Brain (organoid and tissue), 16 donors: ENCODE measurements at places on chromosomes 13 and 19. TPM values are rescaled to one million over a fixed set of nuclear protein-coding genes. Genes with fewer than 3 reads are reported as not detected.

The B3GNT3 gene
- not detected for polyA plus RNA-seq

The GPR18 gene
- polyA plus RNA-seq: not detected

The FCAR gene
- not detected for polyA plus RNA-seq

The CLIP3 gene
- polyA plus RNA-seq: 319 TPM

The LYPD3 gene
- 3.2 TPM for polyA plus RNA-seq

GRCh38 chr19:19595171-19595701 lies 23.3 kb downstream of the PBX4 start:
- no peak for DNase-seq

- DNase-seq: no peak
These were observed 16.2 kb downstream of the AKAP8L start for GRCh38 chr19:15402411-15403150.

- no peak for DNase-seq
These were observed 12.1 kb downstream of the FZR1 start for GRCh38 chr19:3518255-3518654.

- no peak for DNase-seq
These were observed 17.1 kb downstream of the ACTL9 start for GRCh38 chr19:8681345-8682029.

- no peak for DNase-seq
These were observed 135.4 kb upstream of the GPR12 start for GRCh38 chr13:26895808-26896466.

DNA sequence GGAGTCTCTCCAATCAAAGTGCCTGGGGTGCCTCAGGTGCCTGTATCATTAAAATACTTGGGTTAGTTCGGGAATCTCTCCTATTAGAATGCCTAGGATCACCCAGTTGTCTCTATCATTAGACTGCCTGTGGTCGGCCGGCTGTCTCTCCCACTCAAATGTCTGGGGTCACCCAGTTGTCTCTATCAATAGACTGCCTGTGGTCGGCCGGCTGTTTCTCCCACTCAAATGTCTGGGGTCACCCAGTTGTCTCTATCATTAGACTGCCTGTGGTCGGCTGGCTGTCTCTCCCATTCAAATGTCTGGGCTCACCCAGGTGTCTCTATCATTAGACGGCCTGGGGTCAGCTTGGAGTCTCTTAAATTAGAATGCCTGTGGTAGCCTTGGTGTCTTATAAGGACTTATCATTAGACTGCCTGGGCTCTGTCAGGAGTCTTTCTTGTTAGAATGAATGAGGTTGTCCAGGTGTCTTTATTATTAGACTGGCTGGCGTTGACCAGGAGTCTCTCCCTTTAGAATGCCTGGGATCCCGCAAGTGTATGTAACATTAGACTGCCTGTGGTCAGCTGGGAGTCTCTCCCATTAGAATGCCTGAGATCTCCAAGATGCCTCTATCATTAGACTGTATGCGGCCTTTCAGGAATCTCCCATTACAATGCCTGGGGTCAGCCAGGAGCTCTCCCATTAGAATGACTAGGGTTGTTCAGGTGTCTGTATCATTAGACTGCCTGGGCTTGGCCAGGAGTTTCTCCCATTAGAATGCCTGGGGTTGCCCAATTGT lies 1555.5 kb downstream of the UQCRFS1 start:
- DNase-seq: no peak

GRCh38 chr19:14686411-14686810 lies 3.4 kb upstream of the ZNF333 start:
- no peak for DNase-seq

DNA sequence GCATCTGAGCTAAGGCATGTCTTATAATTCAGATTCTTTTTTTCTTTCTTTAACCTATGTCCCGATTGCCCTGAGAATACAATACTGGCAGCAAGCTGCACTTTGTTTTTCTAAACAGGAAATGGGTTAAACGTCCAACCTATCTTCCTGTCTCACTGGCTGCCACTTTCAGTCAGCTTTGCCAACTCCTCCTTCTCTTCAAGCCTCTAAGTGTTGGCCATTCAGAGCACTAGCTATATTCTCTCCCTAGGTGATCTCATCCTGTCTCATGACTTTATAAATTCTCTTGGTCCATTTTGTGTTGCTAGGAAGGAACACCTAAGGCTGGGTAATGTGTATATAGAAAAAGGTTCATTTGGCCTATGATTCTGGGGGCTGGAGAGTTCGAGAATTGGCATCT lies 109.5 kb upstream of the TSC22D1 start:
- no peak for DNase-seq

GRCh38 chr13:48891586-48891985 lies 84.1 kb upstream of the FNDC3A start:
- no peak for DNase-seq

DNA sequence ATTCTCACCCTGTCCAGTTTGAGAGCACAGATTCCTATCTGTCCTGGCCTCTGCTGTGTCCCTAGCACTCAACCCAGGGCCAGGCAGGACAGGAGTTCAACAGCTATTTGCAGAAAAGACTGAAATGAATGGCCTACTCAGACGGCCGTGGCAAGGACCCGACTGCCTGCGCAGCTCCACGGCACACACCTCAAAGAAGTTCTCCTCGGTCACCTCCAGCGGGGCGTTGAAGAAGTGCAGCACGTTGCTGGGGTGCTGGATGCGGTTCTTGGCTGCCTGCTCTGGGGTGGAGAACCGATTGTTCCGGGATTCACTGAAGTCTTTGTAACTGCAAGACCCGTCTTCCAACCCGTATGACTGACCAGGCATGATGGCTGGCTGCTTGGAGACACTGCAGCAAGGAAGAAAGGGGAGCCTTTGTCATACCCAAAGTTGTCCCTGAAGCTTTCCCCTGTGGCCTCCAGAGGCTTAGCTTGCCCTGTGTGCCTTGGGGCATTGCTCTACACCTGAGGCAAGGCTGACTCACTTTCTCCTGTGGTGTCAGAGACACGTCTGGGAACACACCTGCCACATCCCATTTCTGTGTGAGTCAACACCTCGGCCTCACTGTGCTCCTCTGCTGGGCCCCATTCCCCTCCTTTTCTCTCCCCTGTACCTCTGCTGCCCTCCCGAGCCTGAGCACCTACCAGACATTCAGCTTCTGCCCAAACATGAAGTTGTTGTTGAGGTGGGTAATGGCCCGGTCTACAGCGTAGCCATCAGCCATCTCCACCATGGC lies 6.8 kb upstream of the ECH1 start:
- no peak for DNase-seq

DNA sequence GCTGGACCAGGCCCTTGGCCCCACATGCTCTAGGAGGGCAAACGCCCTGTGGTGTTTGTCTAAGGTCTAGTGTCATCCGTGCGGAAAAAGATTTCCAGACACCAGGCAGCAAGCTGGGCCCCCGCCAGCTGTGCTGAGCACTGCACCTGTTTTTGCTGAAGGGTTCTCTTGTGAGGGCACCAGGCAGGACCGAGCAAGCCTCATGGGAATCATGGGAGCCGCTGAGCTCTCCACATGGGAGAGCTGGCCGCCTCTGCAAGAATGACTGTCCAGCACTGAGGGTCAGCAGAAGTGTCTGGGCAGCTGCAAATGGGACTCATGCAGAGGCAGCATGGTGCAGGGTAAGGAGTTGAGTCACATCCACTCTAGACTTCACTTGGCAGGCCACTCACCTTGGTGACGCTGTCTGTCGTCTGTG lies 12.0 kb downstream of the B3GNT8 start:
- DNase-seq: no peak

DNA sequence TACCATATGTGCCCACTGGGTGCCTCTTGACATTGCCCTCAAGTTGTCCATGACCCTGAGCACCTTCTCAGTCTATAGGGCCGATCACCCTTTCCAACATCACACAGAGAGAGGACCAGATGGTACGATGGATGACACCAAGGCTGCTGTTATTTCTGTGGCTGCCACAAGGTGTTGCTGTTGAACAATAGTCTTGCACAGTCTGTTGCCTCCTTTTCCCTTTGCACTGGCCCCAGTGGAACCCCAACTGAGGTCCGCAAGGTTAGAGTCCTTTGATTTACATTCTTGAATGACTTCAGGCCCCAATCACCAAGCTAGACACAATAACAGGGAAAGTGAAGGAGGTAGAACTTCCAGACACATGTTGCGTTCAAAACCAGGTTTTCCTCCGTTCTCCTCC lies 52.0 kb downstream of the TINCR start:
- no peak for DNase-seq

GRCh38 chr19:11005521-11005920 lies 44.7 kb downstream of the SMARCA4 start:
- DNase-seq: no peak
